ENCODE measurements at places on chromosomes 2 and 18.

DNA sequence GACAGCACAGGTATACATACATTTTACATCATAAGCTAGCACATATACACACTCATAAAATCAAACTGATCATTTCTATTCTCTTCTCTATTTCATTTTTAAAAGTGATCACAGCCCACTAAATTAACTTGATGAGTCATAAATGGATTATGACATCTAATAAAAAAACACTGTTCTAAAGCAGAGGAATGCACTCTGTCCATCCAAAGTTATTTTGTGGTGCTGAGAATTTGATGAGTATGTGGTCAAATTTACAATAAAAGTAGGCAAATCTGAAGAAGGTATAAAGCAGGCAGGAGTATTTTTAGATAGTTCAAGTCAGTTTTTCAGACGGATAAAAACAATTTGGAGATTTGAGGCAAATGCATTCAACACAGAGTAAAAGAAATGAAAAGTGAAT is 104.4 kb downstream of the NOL4 start:
- DNase-seq, result no peak

GRCh38 chr2:85765081-85765731 is 11.4 kb downstream of the ATOH8 start:
- DNase-seq, result no peak

GRCh38 chr2:66721776-66722175 is 286.9 kb downstream of the MEIS1 start:
- no peak for DNase-seq

DNA sequence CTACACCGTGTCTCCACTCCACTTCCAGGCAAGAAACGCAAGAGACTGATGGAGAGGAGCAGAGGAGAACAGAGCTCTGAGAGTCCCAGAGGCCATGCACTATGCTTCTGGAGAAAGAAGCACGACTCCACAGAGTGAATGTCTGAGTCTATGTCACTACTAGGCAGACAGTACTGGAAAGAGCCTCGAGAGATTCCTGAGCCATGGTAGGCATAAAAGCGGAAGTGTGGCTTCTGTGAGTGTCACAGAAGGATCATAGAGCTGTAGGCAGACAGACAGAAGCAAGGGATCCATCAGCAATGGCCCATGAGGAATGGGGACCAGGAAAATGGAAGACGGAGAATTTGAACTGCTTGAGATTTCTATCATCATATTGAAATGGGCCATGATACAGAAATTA is 542.6 kb downstream of the ZEB2 start:
- no peak for DNase-seq

DNA sequence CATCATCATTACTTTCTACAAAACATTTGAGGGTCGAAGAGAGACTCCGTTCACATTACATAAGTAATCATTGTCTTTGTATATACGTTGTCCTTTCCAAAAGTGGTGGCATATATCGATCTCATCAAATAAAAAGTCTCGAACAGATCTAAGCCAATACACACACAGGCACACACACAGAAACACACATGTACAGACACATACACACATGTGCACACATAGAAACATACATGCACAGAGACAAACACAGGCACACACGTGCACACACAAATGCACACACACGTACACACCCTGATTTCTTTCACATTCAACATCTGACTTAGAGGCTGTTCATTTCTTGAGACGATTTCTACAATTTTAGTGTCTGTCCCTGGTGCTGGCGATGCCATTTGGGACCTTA is 17.5 kb upstream of the ALKAL2 start:
- DNase-seq, result no peak

Data from esophagus squamous epithelium (tissue), 5 donors.